Smooth muscle cell of the pulmonary artery (primary cell): ENCODE measurements at places on chromosomes 1 and 21. TPM values are rescaled to one million over a fixed set of nuclear protein-coding genes. Genes with fewer than 3 reads are reported as not detected.

LRRC38 gene
- total RNA-seq: 0.07 TPM in 1 of 2 replicates, not detected in the other

SERTAD4 gene
- total RNA-seq: 13.6 and 22.2 TPM in 2 replicates

S100A8 gene
- not detected in 2 replicates for total RNA-seq

CYP4A11 gene
- total RNA-seq: not detected in 2 replicates

TARBP1 gene
- total RNA-seq: 22.9 and 28.7 TPM in 2 replicates

MARK1 gene
- total RNA-seq: 1.2 and 2.0 TPM in 2 replicates

ARL8A gene
- 26.2 and 36.1 TPM in 2 replicates for total RNA-seq

SETD4 gene
- total RNA-seq: 11.1 and 15.2 TPM in 2 replicates

C1QTNF12 gene
- 0.91 and 2.2 TPM in 2 replicates for total RNA-seq

S100A7 gene
- not detected in 2 replicates for total RNA-seq

ZYG11A gene
- 0.20 and 1.0 TPM in 2 replicates for total RNA-seq

LAPTM5 gene
- total RNA-seq: 0.26 TPM in 1 of 2 replicates, not detected in the other

RAB29 gene
- total RNA-seq: 29.3 and 32.3 TPM in 2 replicates

SMIM1 gene
- 0.78 and 1.3 TPM in 2 replicates for total RNA-seq

MEX3A gene
- 1.2 and 4.1 TPM in 2 replicates for total RNA-seq

NR5A2 gene
- under 0.01 and 0.33 TPM in 2 replicates for total RNA-seq

BSND gene
- total RNA-seq: not detected in 2 replicates

BNIPL gene
- 0.26 TPM in 2 replicates for total RNA-seq

C1orf115 gene
- total RNA-seq: 0.20 and 0.85 TPM in 2 replicates

TDRD10 gene
- total RNA-seq: not detected in 2 replicates

CNN3 gene
- 393 and 490 TPM in 2 replicates for total RNA-seq

DRAXIN gene
- total RNA-seq: 0.69 and 0.72 TPM in 2 replicates

DYRK3 gene
- total RNA-seq: 22.3 and 28.2 TPM in 2 replicates

OR2T35 gene
- total RNA-seq: not detected in 2 replicates

ANGPTL3 gene
- not detected in 2 replicates for total RNA-seq

ZC3H12A gene
- 8.1 and 26.5 TPM in 2 replicates for total RNA-seq

SYF2 gene
- total RNA-seq: 20.4 and 25.0 TPM in 2 replicates

ATP5PF gene
- 37.1 and 52.0 TPM in 2 replicates for total RNA-seq

CFHR4 gene
- not detected in 2 replicates for total RNA-seq

MACF1 gene
- 459 and 517 TPM in 2 replicates for total RNA-seq

C1orf74 gene
- 2.4 and 2.6 TPM in 2 replicates for total RNA-seq
